Activated CD4-positive, alpha-beta T cell treated with anti-CD3 and anti-CD28 coated beads for 24 hours (primary cell): ENCODE measurements at places on chromosomes 5 and 9.
A peak's percentile ranks its signal among the peaks of the same experiment; 100 is the strongest.

GRCh38 chr9:119083673-119084072 is 285.6 kb downstream of the BRINP1 start:
- no peak for DNase-seq

GRCh38 chr9:36855448-36856315 is 178.4 kb downstream of the PAX5 start:
- peak; percentile 15 for DNase-seq

DNA sequence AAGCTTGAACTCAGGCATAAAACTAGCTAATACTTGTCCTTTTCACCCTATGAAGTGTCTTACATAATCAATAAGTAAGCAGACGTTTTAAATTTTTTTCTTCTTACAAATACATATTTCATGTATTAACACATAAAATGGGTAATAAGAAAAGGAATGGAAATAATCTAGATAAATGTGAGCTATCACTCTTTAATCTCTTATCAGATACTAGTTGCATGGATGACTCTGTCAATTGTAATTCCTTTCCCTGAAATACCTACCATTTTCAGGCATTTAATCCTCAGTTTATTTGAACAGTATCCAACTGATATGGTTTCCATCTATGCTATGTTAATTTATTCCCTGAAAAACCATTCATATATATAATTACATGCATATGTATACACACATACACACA is 166.0 kb upstream of the RGS7BP start:
- DNase-seq: no peak

DNA sequence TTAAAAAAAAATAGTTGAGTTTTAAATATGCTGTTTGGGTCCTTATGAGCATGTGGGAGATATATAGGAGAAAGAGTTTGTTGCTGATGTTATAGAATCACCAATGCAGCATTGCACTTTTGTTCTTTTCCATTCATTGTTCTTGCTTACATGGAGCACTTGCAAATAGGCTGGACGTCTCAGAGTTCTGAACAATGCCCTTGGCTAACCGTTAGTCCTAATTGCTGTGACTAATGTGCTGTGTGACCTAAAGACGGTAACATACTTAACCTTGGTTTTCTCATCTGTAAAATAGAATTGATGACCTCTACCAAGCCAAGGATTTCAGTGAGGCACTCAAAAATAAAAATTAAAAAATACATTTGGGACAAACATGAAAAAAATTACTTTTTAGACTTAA is 29.8 kb downstream of the PIK3R1 start:
- DNase-seq: no peak

DNA sequence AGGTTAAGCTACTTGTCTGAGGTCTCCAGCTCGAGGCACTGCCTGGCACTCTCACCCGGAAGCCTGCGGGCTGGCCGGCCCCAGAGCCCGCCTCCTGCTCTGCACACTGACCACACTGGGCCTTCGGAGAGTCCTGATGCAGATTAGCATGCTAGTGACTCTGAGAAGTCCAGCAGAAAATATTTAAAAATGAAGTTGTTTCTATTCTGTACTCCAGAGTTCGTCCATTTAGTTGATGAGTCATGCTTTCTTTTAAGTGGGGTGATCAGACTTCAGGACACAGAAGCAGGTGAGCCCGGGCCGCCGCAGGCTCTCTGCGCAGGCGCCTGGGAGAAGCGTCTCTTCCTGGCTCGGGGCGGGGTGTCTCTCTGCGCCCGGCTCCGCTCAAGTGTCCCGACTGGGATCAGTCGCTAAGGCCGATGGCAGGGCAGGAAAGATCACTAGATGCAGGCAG is 32.5 kb downstream of the FAM240B start:
- DNase-seq: peak; percentile 14

GRCh38 chr5:144478565-144478964 is 307.9 kb downstream of the KCTD16 start:
- no peak for DNase-seq

- DNase-seq: no peak
Measured at GRCh38 chr5:125249400-125249799, 503.0 kb upstream of the ZNF608 start.

DNA sequence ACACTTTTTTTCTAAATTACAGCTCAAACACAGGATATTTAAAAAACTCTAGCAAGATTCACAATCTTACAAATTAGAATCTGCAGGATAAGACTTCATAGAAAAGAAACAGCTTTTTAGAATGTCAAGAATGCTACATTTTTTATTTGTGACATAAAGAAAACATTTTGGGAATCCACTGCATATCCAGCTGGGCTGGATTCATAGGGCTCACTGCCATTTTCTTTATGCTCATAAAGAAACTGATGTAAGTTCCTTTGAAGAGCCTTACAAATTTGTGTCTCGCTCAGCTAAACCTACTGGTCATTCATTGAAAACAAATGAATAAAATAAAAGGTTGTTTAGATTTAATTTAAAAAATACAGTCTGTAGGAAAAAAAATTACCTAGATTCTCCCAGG is 332.3 kb downstream of the TRPM3 start:
- DNase-seq: no peak

- no peak for DNase-seq
Measured at GRCh38 chr5:35004200-35004599, 43.5 kb downstream of the AGXT2 start.

GRCh38 chr5:126515337-126515736 is 79.7 kb downstream of the ALDH7A1 start:
- no peak for DNase-seq

DNA sequence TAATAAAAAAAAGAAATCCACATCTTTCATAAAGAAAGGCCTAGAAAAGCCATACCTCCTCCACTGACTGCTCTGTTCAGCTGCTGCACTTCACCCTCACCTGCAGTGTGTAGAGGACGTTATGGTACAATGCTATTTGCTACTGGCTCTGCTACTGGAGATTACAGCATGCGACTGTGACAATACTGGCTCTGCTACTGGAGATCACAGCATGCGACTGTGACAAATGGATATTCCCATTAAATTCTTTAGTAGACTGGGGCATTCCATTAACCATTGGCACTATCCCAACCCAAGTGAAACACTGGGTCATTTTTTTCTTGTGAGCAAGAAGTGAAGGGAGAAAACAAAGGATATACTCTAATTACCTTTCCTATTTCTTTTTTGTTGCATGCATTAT is 1063.5 kb upstream of the DMAC1 start:
- DNase-seq: no peak

GRCh38 chr9:132793606-132794580 is 84.2 kb downstream of the AK8 start:
- DNase-seq: no peak

GRCh38 chr5:154844809-154845208 is 5.6 kb downstream of the FAXDC2 start:
- no peak for DNase-seq
